ENCODE measurements at places on chromosomes 3 and 15.

DNA sequence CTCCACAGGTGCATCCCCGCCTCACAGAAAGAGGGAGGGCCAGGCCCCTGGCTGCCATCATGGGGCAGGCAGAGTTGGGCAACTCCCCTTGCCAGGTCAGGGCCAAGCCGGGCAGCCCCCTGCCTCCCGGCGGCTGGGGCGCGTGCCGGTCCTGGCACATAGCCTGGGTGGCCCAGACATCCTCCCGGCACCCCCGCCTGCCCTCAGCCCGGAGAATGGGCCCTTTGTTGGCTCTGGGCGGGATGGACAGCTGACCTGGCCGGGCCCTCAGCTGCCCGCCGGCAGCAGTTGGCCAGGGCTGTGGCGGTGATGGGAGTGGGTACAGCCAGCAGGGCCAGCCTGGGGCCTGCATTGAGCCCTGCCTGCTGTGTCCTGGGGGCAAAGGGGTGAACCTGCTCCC, 16.5 kb downstream of the PLXNA1 start:
- no peak for DNase-seq

- no peak for DNase-seq
These were observed 511.1 kb upstream of the UBE2E2 start for GRCh38 chr3:22691856-22692628.

- no peak for DNase-seq
These were observed 152.9 kb upstream of the GOLIM4 start for GRCh38 chr3:168248383-168249204.

DNA sequence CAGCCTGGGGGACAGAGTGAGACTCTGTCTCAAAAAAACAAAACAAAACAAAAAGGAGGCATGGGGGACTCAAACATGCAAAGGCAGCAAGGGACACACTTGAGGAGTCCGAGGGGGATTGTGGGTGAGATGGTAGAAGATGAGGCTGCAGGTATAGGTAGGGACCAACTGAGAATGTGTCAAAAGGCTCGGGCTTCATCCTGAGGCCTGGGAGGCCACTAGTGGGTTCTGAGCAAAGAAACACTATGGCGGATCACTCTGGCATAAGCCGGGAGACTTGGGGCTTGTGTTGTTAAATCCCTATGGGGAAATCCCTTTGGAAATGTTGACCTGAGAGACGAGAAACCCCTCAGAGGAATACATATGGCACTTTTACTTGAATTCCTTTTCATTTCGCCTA, 21.2 kb downstream of the ZNF710 start:
- no peak for DNase-seq

- DNase-seq: no peak
These were observed 43.4 kb upstream of the CLRN1 start for GRCh38 chr3:151015767-151016477.

- DNase-seq: no peak
These were observed 318.1 kb downstream of the THSD4 start for GRCh38 chr15:71433402-71433801.
